ENCODE measurements at places on chromosomes 7 and 10. TPM values are rescaled to one million over a fixed set of nuclear protein-coding genes. Genes with fewer than 3 reads are reported as not detected.
A peak's percentile ranks its signal among the peaks of the same experiment; 100 is the strongest.

DNA sequence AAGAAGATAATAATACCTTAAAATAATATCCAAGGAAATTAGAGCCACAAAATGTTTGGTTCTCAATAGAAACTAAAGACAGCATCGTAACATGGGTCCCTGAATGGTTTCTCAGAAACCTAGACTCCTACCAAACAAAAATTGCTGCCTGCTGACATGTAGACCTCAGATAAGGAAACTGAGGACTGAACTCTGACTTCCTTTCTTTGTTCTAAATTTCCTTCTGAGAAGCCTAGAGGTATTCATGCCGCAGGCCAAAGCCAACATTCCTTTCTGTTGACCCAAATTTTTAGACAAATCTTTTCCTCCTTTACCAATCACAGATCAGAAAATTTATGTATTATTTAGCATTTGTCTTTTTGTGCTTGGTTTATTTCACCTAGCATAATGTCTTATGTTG, 816.7 kb upstream of the PHF14 start:
- peak; percentile 97 for DNase-seq

- DNase-seq, result no peak
Observed at GRCh38 chr7:50994753-50995319, 212.1 kb upstream of the GRB10 start.

GRCh38 chr10:23469596-23470237, 30.8 kb downstream of the OTUD1 start:
- no peak for DNase-seq

DNA sequence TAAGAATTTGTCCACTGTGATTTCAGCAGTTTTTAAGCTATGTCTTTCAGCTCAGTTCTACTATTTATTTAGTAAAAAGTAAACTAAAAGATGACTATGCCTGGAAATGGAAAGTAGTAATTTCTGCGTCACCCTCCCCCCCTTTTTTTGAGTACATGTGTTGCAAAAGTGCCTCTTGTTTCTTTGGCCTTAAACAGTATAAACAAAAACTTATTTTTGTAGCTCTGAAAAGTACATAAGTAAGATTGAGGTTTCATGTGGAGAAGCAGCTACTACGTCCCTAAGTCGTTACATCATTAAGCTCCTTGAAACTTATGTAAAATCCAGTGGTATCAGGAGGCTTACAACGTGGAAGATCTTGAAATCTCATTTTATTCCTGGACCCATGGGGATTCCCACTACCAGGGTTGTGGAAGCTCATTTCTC, 46.3 kb upstream of the HBP1 start:
- DNase-seq, result no peak

DNA sequence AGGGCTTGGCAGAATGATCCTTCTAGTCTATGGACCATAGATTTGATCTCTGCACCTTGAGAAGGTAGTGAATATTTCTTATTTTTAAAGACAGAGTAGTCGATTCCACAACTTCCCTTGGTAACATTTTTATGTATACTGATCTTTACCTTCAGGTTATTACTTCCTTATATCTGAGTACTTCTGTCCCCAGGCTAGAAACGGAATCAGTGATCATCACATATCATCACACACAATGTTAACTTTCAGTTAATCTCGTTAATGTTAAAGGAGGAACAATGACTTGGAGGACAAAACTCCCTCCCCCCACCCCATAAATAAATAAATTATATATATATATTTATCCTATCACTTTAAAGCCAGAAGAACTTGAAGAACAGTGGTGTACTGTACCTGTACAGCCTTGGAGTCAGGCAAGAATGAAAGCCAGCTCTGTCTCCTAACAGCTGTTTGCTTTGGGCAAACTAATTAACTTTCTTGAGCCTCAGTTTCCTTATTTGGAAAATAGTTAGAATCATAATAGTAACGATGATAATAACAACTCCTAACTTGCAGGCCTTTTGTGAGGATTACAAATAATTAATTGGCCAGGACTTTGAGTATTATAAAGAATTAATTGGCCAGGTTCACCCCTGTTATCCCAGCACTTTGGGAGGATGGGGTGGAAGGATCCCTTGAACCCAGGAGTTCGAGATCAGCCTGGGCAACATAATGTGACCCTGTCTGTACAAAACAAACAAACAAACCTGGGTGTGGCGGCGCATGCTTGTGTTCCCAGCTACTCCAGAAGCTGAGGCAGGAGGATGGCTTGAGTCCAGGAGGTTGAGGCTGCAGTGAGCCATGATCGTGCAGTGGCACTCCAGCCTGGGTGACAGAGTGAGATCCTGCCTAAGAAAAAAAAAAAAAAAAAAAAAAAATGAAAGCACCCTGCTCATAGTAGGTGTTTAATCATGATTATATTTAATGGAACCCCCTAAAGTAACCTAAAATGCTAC, 63.5 kb downstream of the SAMD9 start:
- no peak for DNase-seq

GRCh38 chr10:3911713-3912442, 126.9 kb upstream of the KLF6 start:
- no peak for DNase-seq

- DNase-seq, result no peak
Observed at GRCh38 chr7:116187400-116187799, 22.9 kb upstream of the TES start.

DNA sequence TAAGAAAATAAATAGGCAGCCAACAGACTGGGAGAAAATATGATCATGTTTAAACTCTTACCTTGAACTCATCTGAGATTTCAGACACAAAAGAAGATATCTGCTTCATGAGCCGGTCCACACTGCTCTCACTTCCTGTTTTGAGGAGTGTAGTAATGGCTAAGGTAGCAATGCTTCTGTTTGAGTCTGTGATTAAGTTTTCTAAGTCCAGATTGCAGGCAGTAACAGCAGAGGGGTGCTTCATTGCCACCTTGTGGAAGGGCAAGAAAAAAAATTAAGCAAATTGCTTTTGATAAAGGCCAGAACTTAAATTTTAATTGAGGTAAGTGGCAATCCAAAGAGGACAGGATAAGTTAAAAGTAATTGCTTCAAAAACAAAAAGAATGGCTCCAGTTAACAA, 69.1 kb downstream of the MEST start:
- DNase-seq, result peak; percentile 48

DNA sequence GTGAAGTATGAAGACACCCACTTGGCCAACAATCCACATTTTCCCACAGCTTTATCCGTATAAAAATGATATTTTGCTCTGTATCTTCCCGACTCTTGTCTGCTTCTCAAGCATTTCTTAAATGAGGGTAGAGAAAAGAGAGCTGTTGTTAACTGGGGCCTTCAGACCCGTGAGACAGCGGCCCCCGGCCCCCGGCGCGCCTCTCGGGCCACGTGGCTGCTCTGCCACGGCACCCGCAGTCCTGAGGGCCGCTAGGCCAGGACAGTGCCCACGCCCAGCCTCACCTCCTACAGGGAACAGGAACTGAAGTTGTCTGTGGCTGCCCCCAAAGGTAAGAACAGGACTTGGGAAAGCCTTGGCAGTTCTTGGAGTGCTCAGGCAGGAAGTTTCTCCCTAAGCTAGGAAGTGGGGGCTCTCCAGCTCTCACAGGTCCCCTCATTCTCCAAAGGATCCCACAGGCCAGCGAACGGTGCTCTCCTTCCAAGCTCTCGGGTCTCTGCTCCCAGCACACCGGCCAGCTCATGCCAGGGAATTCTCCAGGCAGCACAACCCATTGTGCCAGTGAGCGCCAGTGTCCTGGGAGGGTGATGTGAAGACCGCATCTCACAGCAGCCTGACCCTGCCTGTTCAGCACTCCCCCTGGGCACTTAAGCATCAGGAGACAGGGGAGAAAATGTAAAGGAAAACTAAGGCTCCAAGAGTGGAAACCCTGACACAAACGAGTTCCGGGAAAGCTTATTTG, 230.3 kb upstream of the PFKP start:
- DNase-seq, result no peak

DNA sequence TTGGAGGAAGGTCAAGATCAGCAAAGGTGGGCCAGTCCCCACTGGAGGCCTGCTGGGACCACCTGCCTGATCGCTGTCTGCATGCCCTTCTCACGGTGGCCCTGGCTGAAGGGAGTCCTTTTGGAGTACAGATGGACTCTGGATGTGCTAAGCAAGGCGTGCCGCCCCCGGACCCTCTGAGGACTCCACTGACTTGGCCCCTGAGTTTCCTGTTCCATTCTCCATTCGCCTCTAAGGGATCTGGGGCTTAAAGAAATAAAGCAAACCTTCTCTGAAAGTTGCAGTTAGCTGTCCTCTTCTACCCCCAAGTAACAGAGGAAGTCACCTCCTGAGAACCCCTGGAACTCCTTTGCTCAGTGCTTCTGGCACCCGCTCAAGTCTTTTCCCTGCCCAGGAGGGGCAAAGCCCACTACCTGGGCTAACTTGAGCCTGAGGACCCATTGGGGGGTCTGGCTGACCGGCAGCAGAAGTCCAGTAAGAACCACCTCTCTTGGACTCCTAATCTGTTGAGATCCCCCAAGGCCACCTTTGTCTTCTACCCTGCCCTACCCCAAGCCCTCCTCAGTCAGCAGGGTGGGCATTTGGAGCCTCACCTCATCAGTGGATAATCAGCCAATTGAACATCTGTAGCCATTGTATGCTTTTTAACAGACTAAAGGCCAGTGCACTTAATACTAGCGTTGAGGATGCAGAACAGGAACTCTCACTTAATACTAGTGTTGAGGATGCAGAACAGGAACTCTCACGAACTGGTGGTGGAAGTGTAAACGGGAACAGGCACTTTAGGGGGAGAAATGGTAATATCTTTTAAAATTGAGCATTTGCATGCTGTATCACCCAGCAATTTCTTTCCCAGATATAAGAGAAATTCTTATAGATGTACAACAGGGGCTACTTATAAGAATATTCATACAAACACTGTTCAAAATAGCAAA, 2.2 kb downstream of the TBATA start:
- DNase-seq, result no peak

- no peak for DNase-seq
Observed at GRCh38 chr7:80347173-80347572, 164.7 kb downstream of the GNAT3 start.

DNA sequence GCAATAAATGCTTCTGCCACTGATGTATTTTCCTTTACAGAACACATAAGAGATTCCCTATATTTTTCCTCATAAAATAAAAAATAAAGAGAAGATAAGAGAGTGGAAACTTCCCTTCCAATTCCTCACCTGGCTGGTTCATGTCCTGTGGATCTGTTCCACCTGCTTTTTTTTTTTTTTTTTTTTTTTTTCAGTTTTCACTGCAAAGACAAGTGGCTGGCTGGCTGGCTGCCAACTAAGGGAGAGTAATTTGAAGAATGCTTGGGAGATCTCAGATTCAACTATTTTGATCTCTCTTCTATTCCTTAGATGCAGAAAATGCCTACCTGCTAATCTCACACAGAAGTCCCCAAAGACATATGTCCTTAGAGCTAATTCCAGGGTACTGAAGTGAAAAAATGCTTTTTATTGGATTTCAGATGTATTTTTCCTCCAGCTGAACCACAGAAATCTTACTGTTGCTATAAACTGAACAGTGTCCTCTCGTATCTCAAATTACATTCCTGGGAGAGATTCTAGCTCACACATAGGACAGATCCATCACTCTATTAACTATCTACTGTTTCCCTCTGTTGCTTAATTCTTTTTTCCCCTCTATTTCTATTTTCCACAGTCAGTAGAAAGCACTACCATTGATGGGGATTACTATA, 120.8 kb downstream of the NRCAM start:
- peak; percentile 19 for DNase-seq

DNA sequence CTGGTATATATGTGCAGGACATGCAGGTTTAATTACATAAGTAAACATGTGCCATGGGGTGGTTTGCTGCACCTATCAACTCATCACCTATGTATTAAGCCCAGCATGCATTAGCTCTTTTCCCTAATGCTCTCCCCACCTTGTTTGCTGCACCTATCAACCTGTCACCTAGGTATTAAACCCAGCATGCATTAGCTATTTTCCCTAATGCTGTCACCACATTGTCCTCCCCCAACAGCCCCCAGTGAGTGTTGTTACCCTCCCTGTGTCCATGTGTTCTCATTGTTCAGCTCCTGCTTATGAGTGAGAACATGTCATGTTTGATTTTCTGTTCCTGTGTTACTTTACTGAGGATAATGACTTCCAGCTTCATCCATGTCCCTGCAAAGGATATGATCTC, 300.5 kb downstream of the ANKRD7 start:
- no peak for DNase-seq

DNA sequence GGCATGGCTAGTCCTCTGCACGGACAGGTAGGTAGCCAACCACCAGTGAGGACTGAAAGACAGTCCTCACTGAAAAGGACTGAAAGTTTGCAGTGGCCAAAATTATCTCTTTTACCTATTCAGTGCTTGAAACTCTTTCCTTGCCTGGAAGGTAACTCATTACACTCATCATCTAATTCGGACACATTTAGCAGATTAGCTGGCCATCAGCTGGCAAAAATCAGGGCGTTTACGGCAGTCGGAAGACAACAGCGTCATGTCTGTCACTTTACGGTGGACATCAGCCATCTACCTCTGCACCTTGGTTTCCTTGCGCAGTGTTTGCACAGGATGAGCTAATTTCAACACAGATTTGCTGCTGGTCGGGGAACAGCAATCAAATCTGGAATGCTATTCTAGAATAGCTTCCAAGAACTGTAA, 740 bp downstream of the ANXA7 start:
- no peak for DNase-seq

DNA sequence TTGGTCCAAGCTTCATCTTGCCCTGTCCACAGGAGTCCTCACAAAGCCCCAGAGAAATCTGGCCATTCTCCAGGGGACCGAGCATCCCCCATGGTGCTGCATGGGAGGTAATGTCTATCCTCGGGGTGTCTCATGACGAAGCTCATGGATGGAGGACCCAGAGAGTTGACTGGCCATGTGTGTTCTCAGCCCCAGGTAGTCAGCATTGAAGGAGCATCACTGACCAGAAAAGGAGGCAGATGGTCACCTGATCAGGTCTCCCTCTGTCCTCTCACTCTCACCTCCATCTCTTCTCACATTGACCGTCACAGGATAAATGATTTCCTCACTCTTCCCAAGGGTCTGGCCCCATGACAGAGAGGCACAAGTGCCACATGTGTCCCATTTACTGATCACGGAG, 33.4 kb upstream of the GDF10 start:
- no peak for DNase-seq

Gene VAX1
- total RNA-seq, result not detected

Gene DRGX
- not detected for total RNA-seq

Gene CALHM1
- total RNA-seq, result not detected

Gene POLR2J3
- total RNA-seq, result 63.1 TPM

Gene CYP2E1
- total RNA-seq, result not detected

Gene MBL2
- total RNA-seq, result not detected
